ENCODE measurements at places on chromosomes 2 and 18.

- no peak for DNase-seq
Observed at GRCh38 chr2:200479692-200480265, 30.1 kb downstream of the KCTD18 start.

DNA sequence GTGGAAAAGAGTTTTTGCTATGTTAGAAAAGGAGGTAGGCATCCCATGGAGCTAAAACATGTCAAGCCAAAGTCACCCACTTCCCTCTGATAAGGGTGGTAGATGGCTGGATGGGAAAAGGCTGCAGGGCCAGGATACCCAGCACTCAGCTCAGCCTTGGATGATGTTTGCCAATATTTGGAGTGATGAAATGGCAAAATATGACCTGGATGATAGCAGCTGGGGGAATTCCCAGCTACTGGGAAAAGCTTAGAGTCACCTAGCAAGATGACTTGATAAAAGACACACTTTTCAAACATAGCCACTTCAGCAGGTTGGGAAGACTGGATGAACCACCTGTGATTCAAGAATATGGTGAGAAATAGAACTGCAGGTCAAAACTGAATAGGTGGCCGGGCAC is 10.1 kb downstream of the RFX8 start:
- DNase-seq: no peak

DNA sequence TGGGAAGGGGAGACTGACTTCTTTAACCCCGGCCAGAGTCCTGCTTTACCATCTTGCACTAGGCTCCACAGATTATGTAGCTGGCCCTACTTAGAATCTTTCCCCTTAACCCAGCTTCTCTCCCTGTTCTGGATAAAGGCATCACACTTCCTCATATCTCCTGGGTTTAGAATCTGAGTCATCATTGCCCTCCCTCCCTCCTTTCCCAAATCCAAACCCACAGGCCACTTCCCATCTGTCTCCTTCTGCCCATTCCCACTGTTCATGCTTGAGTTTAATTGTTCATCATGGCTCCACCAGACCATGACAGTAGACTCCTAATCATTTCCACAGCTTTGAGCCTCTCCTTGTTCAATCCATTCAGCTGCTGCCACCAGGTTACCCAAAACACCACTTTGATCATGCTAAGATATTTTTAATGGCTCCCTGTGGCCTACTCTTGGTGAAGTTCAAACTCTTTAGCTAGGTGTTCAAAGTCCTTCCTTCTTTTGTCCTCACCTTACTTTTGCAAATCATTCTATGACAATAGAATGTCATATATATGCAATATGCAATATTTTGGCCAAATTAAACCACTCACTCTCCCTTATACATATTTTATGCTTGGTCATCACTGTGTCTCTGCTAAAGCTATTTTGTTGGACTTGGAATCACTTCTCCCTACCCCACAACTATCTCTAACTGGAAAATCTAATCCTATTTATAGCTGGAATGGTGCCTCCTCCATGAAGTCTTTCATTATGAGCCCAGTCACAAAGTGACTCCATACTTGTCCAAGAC is 5.5 kb downstream of the PDE11A start:
- DNase-seq: no peak

GRCh38 chr18:56221195-56222065 is 417.0 kb downstream of the TXNL1 start:
- no peak for DNase-seq

GRCh38 chr2:25418944-25419677 is 77.4 kb upstream of the DNMT3A start:
- DNase-seq: no peak

DNA sequence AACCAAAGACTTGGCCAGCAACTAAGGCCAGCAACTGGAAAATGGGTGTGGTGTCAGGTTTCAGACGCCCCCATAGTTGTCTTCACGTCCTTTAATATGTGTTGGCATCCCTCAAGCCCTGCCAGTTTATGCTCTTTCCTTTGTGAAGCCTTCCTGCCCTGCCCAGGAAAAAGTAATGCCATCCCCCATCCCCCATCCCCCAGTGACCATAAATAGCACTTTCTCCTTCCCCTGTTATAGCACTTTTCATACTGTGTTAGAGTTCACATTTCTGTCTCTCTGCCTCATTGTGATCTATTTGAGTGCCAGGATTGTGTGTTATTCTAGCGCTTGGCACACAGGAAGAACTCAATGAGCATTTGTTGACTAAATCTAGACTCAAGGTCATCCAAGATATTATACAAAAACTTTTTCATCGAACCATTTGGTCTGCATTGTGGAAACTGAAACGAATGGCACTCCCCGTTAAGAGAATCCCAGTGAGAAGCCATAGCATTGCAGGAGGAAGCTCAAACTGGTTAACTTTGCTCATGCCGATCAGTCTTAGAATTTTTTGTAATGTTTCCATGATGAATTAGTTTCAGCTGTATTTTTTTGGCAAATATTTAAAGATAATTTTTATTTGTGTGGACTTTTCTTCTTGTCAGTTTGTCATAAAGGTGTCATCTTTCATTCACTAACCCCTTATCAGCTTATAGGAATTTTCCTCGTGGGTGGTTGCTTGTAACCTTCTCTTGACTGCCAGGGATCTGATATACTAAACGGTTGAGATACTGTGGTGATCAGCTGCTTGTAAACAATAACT is 15.7 kb downstream of the CRIM1 start:
- DNase-seq: no peak
